ENCODE measurements at places on chromosomes 13 and 19. TPM values are rescaled to one million over a fixed set of nuclear protein-coding genes. Genes with fewer than 3 reads are reported as not detected.
A peak's percentile ranks its signal among the peaks of the same experiment; 100 is the strongest.

GRCh38 chr13:103497404-103497803 lies 431.2 kb upstream of the SLC10A2 start:
- DNase-seq, result no peak
- no peak overlapping the region for H3K27ac ChIP-seq
- H3K36me3 ChIP-seq, result no peaks in the 10 kb centered on the region
- H3K4me3 ChIP-seq, result no peak overlapping the region
- H3K27me3 ChIP-seq, result no peaks in the 10 kb centered on the region

DNA sequence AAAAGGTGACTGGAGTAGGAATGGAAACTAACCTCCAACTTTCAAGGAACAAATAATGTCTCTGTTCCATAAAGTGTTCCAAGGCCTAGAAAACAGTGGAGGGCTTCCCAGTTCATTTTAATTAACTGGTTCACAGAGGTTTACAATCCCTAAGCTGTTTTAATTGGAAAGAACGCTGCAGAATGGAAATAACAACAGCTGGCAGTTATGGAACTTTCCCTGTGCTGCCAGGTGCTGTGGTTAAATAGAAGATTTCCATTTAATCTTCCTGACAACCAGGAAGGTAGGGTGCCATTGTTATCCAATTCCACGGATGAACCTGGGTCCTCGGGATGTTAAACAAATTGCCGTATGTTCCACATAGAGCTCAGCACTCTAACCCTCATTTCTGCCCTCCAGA lies 22.2 kb upstream of the PEG3 start:
- H3K27me3 ChIP-seq, result no peaks in the 10 kb centered on the region
- no peak for DNase-seq

DNA sequence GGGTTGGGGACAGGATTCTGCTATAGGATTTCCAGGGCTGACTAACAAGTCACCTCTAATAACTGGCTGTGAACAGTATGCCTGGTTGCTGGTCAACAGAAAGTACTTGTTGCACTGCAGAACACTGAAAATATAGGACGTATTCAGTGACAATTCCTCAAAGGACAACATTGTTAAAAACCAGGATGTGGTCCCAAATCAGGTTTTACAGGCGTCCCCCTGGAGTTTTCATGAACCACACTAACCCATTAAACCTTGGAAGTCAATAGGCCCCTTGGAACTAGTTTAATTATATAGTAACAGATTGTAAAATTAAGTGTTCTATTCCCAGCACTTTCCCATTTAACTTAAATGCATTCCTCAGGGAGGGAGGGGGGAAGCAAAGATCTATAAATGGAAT lies 495.4 kb downstream of the TBC1D4 start:
- H3K4me3 ChIP-seq, result no peak overlapping the region
- no peak for DNase-seq
- H3K27me3 ChIP-seq, result no peaks in the 10 kb centered on the region
- no peak overlapping the region for H3K27ac ChIP-seq
- no peaks in the 10 kb centered on the region for H3K4me1 ChIP-seq

GRCh38 chr13:79457390-79457789 lies 23.6 kb upstream of the NDFIP2 start:
- H3K27ac ChIP-seq, result peak overlapping the region; percentile 9
- H3K4me3 ChIP-seq, result no peak overlapping the region
- DNase-seq, result no peak
- no peaks in the 10 kb centered on the region for H3K27me3 ChIP-seq
- H3K4me1 ChIP-seq, result peaks cover 6% of the 10 kb centered on the region
- H3K36me3 ChIP-seq, result no peaks in the 10 kb centered on the region

DNA sequence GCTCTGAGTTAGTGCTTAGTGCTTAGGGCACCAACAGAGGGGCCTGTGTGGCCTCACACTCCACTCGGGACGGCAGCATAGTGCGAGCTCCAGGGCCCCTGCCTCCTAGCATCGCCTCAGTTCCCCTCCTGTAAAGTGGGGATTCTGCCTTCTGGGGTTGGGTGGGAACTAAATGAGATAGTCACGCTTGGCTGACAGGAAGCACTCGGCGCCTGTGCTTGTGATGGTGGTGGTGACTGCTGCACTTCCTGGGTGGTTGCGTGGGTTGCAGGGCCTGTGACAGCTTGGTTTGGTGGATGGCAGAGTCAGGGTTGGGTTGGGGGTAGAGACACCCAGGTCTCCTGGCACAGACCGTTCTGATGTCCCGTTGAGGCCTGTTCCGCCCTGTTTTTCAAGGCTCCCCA lies 7.7 kb downstream of the PLEKHF1 start:
- DNase-seq, result peak; percentile 67
- H3K4me3 ChIP-seq, result peak overlapping the region; percentile 96
- peaks cover 2% of the 10 kb centered on the region for H3K36me3 ChIP-seq
- peaks cover 76% of the 10 kb centered on the region for H3K4me1 ChIP-seq

DNA sequence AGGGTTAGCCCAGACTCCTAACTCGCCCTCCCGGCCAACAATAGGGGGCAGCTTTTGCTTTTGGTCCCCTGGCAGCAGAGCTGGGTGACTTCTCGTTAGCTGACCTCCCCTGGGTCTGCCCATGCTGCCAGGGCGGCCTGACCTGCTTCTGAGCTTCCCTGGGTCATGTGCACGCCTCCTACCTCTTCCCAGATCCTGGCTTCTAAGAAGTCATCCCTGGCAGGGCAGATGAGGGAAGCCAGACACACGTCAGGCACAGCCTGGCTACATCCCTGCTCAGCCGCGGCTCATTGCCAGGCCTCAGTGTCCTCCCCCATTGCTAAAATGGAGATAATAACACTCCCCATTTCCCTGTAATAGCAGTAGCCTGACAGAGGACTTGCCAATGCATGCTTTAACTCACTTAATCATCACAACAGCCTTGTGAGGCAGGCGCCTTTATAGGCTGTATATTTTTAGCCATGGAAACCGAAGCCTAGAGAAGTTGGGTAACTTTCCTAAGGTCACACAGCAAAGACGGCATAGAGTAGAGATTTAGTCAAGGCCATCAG lies 2.1 kb downstream of the KCNK6 start:
- peak overlapping the region; percentile 92 for H3K4me3 ChIP-seq
- no peaks in the 10 kb centered on the region for H3K27me3 ChIP-seq
- DNase-seq, result no peak
- H3K27ac ChIP-seq, result peak overlapping the region; percentile 89
- peaks cover 42% of the 10 kb centered on the region for H3K4me1 ChIP-seq

DNA sequence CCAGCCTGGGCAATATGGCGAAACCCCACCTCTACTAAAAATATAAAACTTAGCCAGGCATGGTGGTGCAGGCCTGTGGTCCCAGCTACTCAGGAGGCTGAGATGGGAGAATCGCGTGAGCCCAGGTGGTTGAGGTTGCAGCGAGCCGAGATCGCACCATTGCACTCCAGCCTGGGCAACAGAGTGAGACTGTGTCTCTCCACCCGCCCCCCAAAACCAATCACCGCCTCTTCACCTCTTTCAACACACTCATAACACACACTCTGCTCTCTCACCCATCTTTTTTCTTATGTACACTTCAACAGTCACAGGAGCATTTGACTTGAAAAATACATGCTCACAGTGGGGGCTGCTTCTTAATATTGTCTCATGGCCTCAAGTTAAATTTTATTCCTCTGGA lies 76.8 kb downstream of the ESD start:
- no peaks in the 10 kb centered on the region for H3K27me3 ChIP-seq
- H3K4me3 ChIP-seq, result no peak overlapping the region
- peaks cover 3% of the 10 kb centered on the region for H3K4me1 ChIP-seq
- DNase-seq, result no peak
- peaks cover 14% of the 10 kb centered on the region for H3K36me3 ChIP-seq

The PSPN gene
- total RNA-seq, result 1.3 TPM

DNA sequence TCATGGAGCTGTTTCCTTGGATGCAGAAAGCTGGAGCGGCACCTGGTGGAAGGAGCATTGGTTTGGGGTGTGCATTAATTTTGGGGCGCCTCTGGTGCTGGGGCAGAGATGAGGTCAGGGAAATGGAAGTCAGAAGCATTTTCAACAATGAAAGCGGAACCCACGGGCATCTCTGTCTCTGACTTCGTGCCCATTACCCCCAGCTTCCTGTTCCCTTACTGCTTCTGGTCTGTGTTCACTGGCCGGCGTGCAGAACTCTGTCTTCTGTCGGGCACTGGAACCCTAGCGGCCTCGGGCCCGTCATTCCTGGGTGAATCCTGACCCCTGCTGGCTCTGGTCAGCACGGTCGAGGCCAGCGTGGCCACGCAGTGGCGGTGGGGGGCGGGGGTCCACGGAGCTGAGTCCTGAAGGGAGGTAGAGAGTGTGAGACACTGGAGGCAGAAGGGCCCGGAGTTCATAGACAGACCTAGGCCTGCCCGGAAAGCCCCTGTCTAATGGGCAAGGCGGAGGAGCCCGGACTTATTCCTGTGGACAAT lies 7.9 kb upstream of the LINGO3 start:
- DNase-seq, result no peak
- H3K4me3 ChIP-seq, result no peak overlapping the region
- no peak overlapping the region for H3K27ac ChIP-seq
- no peaks in the 10 kb centered on the region for H3K4me1 ChIP-seq
- peaks cover 8% of the 10 kb centered on the region for H3K27me3 ChIP-seq

DNA sequence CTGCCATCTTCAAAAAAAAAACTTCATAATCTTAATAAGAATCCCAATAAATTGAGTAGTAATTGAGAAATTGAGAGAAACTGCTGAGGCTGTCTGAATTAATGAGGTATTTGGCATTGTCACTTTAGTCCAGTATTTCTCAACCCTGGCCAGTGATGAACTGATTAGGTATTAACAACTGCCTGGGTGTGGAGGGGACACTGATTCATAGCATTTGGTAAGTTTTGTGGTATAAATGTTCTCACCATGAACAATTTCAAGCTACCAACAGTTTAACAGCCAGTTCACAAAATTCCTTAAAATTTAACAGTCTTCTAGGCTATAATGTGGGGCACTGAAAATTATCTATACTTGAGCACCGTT lies 18.3 kb downstream of the GPC6 start:
- H3K4me1 ChIP-seq, result no peaks in the 10 kb centered on the region
- no peak overlapping the region for H3K27ac ChIP-seq
- H3K4me3 ChIP-seq, result no peak overlapping the region

- H3K36me3 ChIP-seq, result no peaks in the 10 kb centered on the region
- no peaks in the 10 kb centered on the region for H3K4me1 ChIP-seq
- H3K27ac ChIP-seq, result no peak overlapping the region
- H3K27me3 ChIP-seq, result peaks cover 27% of the 10 kb centered on the region
Measured at GRCh38 chr19:30144802-30145201, 202.8 kb downstream of the URI1 start.

GRCh38 chr13:23620613-23621315 lies 50.6 kb downstream of the TNFRSF19 start:
- H3K27me3 ChIP-seq, result peaks cover 23% of the 10 kb centered on the region
- peaks cover 11% of the 10 kb centered on the region for H3K4me1 ChIP-seq
- no peak overlapping the region for H3K4me3 ChIP-seq
- DNase-seq, result no peak
- no peak overlapping the region for H3K27ac ChIP-seq
- no peaks in the 10 kb centered on the region for H3K36me3 ChIP-seq

- no peaks in the 10 kb centered on the region for H3K4me1 ChIP-seq
- DNase-seq, result no peak
- H3K4me3 ChIP-seq, result no peak overlapping the region
Measured at GRCh38 chr13:103168901-103169508, 102.8 kb upstream of the SLC10A2 start.

GRCh38 chr19:9909251-9909650 lies 27.1 kb downstream of the OLFM2 start:
- no peak overlapping the region for H3K4me3 ChIP-seq
- H3K27ac ChIP-seq, result no peak overlapping the region
- peaks cover 16% of the 10 kb centered on the region for H3K27me3 ChIP-seq
- H3K36me3 ChIP-seq, result peaks cover 2% of the 10 kb centered on the region
- no peak for DNase-seq

DNA sequence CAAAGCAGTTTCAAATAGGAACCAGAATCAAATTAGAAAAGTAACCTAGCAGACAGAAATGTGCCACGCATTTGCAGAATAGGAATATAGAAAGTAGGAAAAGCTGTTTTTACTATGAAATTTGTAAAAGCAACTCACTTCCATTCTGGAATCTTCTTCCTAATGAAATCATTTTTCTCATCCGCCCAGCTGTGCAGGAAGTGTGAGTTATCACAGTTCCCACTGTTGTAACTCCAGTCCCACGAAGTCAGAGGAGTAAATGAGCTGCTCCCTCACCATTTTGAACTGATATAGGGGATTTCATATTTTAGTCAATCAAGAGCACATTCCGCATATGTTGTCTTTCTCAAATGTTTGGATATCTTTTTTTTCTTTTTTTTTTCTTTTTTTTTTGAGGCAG lies 230.8 kb downstream of the TBC1D4 start:
- H3K27me3 ChIP-seq, result peaks cover 36% of the 10 kb centered on the region
- no peak for DNase-seq
- no peaks in the 10 kb centered on the region for H3K36me3 ChIP-seq

- DNase-seq, result no peak
- peak overlapping the region; percentile 96 for H3K27ac ChIP-seq
- peak overlapping the region; percentile 59 for H3K4me3 ChIP-seq
- peaks cover 13% of the 10 kb centered on the region for H3K36me3 ChIP-seq
- no peaks in the 10 kb centered on the region for H3K27me3 ChIP-seq
- peaks cover 56% of the 10 kb centered on the region for H3K4me1 ChIP-seq
Measured at GRCh38 chr19:38650911-38651584, 3.6 kb downstream of the ACTN4 start.

GRCh38 chr13:113810640-113811039 lies 51.6 kb downstream of the TMEM255B start:
- no peak for DNase-seq
- H3K4me1 ChIP-seq, result peaks cover 6% of the 10 kb centered on the region
- H3K36me3 ChIP-seq, result peaks cover 2% of the 10 kb centered on the region

- H3K36me3 ChIP-seq, result peaks cover 16% of the 10 kb centered on the region
- H3K4me3 ChIP-seq, result peak overlapping the region; percentile 47
- DNase-seq, result no peak
- H3K27ac ChIP-seq, result no peak overlapping the region
Measured at GRCh38 chr19:49340069-49340864, 5.1 kb downstream of the CD37 start.

DNA sequence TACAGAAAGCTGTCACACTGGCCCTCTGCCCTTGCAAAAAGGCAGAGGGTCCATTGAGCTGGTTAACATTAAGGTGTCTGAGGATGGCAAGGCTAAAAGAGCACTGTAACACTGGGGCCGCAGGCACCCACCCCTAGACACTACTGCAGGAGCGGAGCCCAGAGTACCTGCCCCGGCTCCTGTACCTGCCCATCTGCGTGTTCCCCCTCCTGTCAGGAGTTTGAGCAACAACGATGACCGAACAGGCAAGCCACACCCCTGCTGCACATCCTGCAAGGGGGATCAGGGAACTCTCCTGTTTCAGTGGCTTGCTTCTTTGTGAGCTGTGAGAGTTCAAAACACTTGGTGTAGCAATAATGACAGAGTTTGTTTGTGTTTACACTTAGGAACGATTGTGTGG lies 117.4 kb upstream of the STARD13 start:
- peaks cover 2% of the 10 kb centered on the region for H3K4me1 ChIP-seq
- no peak for DNase-seq
- H3K4me3 ChIP-seq, result no peak overlapping the region
- peaks cover 2% of the 10 kb centered on the region for H3K27me3 ChIP-seq
- no peaks in the 10 kb centered on the region for H3K36me3 ChIP-seq

- no peaks in the 10 kb centered on the region for H3K27me3 ChIP-seq
- no peak overlapping the region for H3K4me3 ChIP-seq
- peak overlapping the region; percentile 61 for H3K27ac ChIP-seq
- H3K4me1 ChIP-seq, result peaks cover 42% of the 10 kb centered on the region
- H3K36me3 ChIP-seq, result peaks cover 11% of the 10 kb centered on the region
Measured at GRCh38 chr19:46945694-46946489, 73.7 kb upstream of the NPAS1 start.
